Stimulated activated naive CD8-positive, alpha-beta T cell treated with anti-CD3 and anti-CD28 coated beads, Interleukin-15, Interleukin-2, amounts not matched to agents 100 U/mL and 50 U/mL, for 24 hours (primary cell): ENCODE measurements at places on chromosomes 5 and 9.

GRCh38 chr5:133847886-133848285, 120.5 kb downstream of the C5orf15 start:
- no peak for DNase-seq

GRCh38 chr5:144421411-144421810, 250.7 kb downstream of the KCTD16 start:
- no peak for DNase-seq

- no peak for DNase-seq
Measured at GRCh38 chr9:115997923-115998322, 155.7 kb upstream of the PAPPA start.

- DNase-seq, result no peak
Measured at GRCh38 chr5:79976759-79977515, 14.1 kb downstream of the MTX3 start.
